ENCODE measurements at places on chromosomes 2 and 18.

- H3K36me3 ChIP-seq, result no peaks in the 10 kb centered on the region
- H3K27ac ChIP-seq, result no peak overlapping the region
- DNase-seq, result no peak
- no peaks in the 10 kb centered on the region for H3K27me3 ChIP-seq
- H3K4me3 ChIP-seq, result no peak overlapping the region
These were observed 269.5 kb downstream of the EIPR1 start for GRCh38 chr2:3108105-3108504.

- no peak overlapping the region for H3K4me3 ChIP-seq
- no peaks in the 10 kb centered on the region for H3K27me3 ChIP-seq
- no peak overlapping the region for H3K27ac ChIP-seq
- no peak for DNase-seq
- no peaks in the 10 kb centered on the region for H3K4me1 ChIP-seq
These were observed 48.9 kb downstream of the ADCY3 start for GRCh38 chr2:24870891-24871705.

DNA sequence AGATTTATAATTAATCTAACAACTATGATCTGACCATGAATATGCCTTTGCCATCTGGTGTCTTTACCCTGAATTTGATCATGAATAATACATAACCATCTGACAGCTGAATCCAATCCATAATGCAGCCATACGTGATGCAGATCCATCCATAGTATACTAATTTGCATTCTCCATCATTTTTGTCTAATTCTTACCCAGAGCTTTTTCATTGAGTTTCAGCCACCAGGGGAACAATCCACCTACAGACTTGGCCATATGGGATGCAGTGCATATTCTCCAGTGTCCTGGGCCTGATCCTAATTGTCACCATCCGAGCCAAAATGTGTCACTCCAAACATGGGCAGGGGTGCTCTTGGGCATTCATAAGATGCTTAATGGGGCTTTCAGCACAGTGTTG lies 227.2 kb upstream of the CRIM1 start:
- no peaks in the 10 kb centered on the region for H3K4me1 ChIP-seq
- no peak overlapping the region for H3K27ac ChIP-seq
- DNase-seq, result no peak

- no peaks in the 10 kb centered on the region for H3K27me3 ChIP-seq
- H3K4me1 ChIP-seq, result no peaks in the 10 kb centered on the region
- H3K27ac ChIP-seq, result no peak overlapping the region
- no peak for DNase-seq
- H3K36me3 ChIP-seq, result no peaks in the 10 kb centered on the region
- no peak overlapping the region for H3K4me3 ChIP-seq
These were observed 47.6 kb downstream of the FBXO36 start for GRCh38 chr2:229969921-229970320.

DNA sequence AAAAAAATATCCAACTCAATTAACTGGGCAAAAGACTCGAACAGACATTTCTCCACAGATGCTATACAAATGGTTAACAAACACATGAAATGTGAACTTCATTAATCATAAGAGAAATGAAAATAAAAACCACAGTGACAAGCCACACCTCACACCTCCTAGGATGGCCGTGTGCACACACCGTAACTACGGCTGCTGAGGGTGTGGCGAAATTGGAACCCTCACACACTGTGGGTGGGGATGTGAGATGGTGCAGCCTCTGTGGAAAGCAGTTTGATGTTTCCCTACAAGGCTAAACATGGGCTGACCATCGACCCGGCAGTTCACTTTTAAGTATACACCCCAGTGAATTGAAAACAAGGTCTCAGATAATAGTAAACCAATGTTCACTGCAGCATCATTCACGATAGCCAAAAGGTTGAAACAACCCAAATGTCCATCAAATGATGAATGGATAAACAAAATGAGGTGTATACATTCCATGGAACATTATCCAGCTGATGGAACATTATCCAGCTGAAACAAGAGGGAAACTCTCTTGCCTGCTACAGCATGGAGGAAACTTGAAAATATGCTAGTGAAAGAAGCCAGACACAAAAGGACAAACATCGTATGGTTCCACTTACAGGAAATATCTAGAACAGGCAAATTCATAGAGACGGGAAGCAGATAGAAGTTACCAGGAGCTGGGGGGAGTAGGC lies 32.2 kb downstream of the ZAP70 start:
- H3K27me3 ChIP-seq, result no peaks in the 10 kb centered on the region
- DNase-seq, result no peak
- H3K36me3 ChIP-seq, result peaks cover 2% of the 10 kb centered on the region
- no peak overlapping the region for H3K27ac ChIP-seq
- H3K4me3 ChIP-seq, result no peak overlapping the region
- no peaks in the 10 kb centered on the region for H3K4me1 ChIP-seq

GRCh38 chr2:109098251-109098920 lies 30.6 kb upstream of the SH3RF3 start:
- DNase-seq, result no peak
- no peaks in the 10 kb centered on the region for H3K4me1 ChIP-seq
- no peak overlapping the region for H3K27ac ChIP-seq
- no peak overlapping the region for H3K4me3 ChIP-seq

- H3K27me3 ChIP-seq, result no peaks in the 10 kb centered on the region
- no peak for DNase-seq
- no peaks in the 10 kb centered on the region for H3K4me1 ChIP-seq
- no peaks in the 10 kb centered on the region for H3K36me3 ChIP-seq
- H3K4me3 ChIP-seq, result no peak overlapping the region
These were observed 7.7 kb upstream of the TMEM247 start for GRCh38 chr2:46471697-46472096.

DNA sequence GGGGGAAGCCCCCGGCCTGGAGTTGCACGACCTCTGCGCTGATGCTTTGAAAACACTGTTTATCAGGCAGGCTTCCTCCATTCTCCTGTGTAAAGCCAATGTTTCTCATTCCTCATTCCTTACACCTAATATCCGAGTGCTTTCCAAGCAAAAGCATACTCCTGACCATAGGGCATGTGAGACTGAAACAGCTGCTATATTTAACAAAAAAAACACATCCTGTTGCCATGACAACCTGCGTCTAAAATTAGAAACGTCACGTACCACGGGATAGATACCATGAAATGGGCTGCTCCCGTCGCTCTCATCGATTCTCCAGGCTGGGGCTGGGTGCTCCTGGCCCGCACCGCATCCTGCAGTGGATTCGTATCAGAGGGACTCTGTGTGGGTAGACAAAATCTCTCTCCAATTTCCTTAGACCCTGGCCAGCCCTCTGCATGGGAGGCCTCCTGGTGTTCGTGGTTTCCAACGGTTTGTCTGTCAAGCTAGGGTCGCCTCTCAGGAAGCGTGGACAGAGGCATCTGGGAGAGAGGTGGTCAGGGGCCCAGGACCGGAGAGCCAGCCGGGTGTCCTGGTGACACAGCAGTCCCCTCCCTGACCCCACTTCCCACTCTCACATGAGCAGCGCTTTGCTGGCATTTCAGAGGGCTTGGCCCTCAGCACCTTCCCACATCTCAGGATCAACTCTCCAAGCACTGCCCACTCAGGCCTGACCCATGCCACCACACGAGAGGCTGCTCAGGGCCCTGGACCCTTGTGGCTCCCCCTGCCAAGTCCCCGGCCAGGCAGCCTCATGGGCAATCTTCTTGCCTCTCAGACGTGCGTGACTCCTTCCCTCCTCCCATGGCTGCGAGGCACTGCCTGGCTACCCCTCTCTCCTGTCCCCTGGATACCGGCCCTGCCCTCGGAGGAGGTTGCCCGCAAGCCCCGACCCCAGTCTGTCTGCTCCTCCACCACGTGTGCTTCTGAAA lies 268.1 kb downstream of the NDUFA10 start:
- H3K27ac ChIP-seq, result peak overlapping the region; percentile 95
- no peaks in the 10 kb centered on the region for H3K4me1 ChIP-seq
- no peaks in the 10 kb centered on the region for H3K27me3 ChIP-seq
- DNase-seq, result no peak
- H3K36me3 ChIP-seq, result no peaks in the 10 kb centered on the region

DNA sequence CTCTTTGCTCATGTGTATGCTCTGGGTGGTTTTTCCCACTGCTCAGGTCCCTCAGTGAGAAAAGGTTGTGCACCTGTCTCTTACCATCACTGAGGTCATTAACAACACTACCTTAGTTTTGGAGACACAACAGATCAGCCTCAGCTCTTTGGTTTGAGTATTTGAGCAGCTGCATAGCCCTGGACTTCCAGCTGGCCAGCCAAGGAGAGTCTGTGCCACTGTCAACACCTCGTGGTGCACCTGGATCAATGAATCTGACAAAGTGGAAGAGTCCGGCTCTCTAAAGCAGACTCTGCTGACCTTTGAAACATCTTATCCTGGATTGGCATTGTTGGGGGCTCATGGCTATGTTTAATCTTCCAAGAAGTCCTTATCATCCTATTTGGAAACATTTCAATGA lies 30.0 kb downstream of the SERPINB8 start:
- no peak overlapping the region for H3K27ac ChIP-seq
- no peak overlapping the region for H3K4me3 ChIP-seq
- no peak for DNase-seq
- H3K36me3 ChIP-seq, result no peaks in the 10 kb centered on the region
- H3K4me1 ChIP-seq, result no peaks in the 10 kb centered on the region
- no peaks in the 10 kb centered on the region for H3K27me3 ChIP-seq

GRCh38 chr2:212974692-212975091 lies 176.7 kb downstream of the IKZF2 start:
- H3K4me3 ChIP-seq, result no peak overlapping the region
- no peaks in the 10 kb centered on the region for H3K4me1 ChIP-seq
- no peak for DNase-seq
- H3K27ac ChIP-seq, result no peak overlapping the region

DNA sequence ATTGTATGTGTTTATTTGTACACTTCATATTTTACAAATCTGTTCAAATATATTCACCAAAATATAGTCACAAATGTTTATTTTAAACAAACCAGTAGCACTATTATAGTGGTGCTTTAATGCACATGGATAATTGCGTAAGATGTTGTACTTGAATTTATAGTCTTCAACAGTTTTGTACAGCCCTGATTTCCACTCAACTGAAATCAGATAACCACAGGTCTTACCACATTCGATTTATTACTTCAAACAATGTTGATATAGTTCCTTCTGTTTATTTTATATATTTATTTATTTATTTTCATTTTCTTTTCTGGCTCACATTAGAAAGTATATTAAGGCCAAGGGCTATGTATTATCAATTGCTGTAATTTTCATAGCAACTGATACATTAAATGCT lies 99.4 kb upstream of the ZNF804A start:
- DNase-seq, result no peak
- H3K36me3 ChIP-seq, result no peaks in the 10 kb centered on the region
- H3K27me3 ChIP-seq, result no peaks in the 10 kb centered on the region

- no peaks in the 10 kb centered on the region for H3K4me1 ChIP-seq
- H3K27me3 ChIP-seq, result no peaks in the 10 kb centered on the region
- no peaks in the 10 kb centered on the region for H3K36me3 ChIP-seq
- H3K4me3 ChIP-seq, result no peak overlapping the region
These were observed 205.5 kb downstream of the FBXO15 start for GRCh38 chr18:73942081-73942625.

DNA sequence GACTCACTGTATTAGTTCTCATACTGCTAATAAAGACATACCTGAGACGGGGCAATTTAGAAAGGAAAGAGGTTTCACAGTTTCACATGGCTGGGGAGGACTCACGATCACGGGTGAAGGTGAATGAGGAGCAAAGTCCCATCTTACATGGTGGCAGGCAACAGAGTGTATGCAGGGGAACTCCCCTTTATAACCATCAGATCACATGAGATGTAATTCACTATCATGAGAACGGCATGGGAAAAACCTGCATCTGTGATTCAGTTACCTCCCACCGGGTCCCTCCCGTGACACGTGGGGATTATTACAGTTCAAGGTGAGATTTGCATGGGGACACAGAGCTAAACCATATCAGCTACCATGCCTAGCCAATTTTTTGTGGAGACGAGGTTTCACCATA lies 168.2 kb downstream of the NEDD4L start:
- H3K4me3 ChIP-seq, result no peak overlapping the region
- H3K4me1 ChIP-seq, result no peaks in the 10 kb centered on the region

- H3K4me3 ChIP-seq, result no peak overlapping the region
- H3K27me3 ChIP-seq, result no peaks in the 10 kb centered on the region
- no peak for DNase-seq
- peak overlapping the region; percentile 92 for H3K27ac ChIP-seq
- peaks cover 6% of the 10 kb centered on the region for H3K4me1 ChIP-seq
- peaks cover 4% of the 10 kb centered on the region for H3K36me3 ChIP-seq
These were observed 61.1 kb downstream of the ANTXR1 start for GRCh38 chr2:69073928-69074570.

- H3K4me1 ChIP-seq, result no peaks in the 10 kb centered on the region
- no peak overlapping the region for H3K27ac ChIP-seq
- H3K36me3 ChIP-seq, result no peaks in the 10 kb centered on the region
- H3K4me3 ChIP-seq, result no peak overlapping the region
These were observed 153.9 kb upstream of the SOX11 start for GRCh38 chr2:5538313-5538712.

DNA sequence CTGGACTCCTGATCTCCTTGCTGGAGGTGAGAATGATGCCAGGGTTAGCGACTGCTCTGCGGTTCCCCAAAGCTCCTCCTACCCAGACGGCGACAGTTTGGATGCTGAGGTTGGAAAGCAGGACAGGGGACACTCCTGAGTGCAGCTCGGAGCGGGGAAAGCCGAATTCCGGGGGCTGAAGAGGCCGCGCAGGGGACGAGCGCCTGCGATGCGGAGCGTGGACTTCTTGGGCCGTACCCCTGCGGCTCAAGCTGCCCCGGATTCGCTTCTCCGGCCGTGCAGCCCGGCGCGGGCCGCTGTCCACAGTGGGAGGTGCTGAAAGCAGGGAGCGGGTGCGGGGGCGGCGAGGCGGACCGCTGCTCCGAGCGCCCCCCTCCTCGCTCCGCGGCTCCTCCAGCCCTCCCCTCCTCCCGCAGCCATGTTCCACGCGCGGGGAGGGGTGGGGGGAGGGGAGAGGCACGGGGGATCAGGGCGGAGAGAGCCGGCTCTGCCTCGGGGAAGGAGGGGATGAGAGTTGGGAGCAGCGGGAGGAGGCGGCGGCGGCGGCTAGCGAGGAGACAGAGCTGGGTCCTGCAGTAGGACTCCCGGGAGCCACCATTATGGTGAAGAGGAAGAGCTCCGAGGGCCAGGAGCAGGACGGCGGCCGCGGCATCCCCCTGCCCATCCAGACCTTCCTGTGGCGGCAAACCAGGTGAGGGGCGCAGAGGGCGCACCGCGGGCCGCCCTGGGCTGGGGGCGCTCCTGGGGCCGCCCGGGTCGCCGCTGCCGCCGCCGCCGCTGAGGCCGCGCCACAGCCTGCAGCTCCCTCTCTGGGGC lies at the start of gene UNC80:
Gene UNC80, plus strand, starts transcription at position 359 of the 816 bp plus-strand sequence. Its CDS starts 241 bp downstream, at position 600.
- DNase-seq, result peak; percentile 67
- H3K27ac ChIP-seq, result no peak within 1 kb of the TSS
- H3K27me3 ChIP-seq, result no peaks in the 10 kb centered on the region
- no peaks in the 10 kb centered on the region for H3K4me1 ChIP-seq
- peak within 1 kb of the TSS; percentile 21 for H3K4me3 ChIP-seq

GRCh38 chr2:232260075-232260474 lies 118.5 kb upstream of the ALPP start:
- no peaks in the 10 kb centered on the region for H3K36me3 ChIP-seq
- H3K4me1 ChIP-seq, result no peaks in the 10 kb centered on the region
- no peak for DNase-seq
- no peak overlapping the region for H3K27ac ChIP-seq

GRCh38 chr2:157479081-157480027 lies 35.5 kb upstream of the CYTIP start:
- no peaks in the 10 kb centered on the region for H3K36me3 ChIP-seq
- H3K4me1 ChIP-seq, result no peaks in the 10 kb centered on the region
- no peak overlapping the region for H3K4me3 ChIP-seq
- H3K27ac ChIP-seq, result no peak overlapping the region

Measured in aorta (tissue), 5 donors.